Suppressor macrophage treated with lipopolysaccharide for 4 hours (primary cell): ENCODE measurements at places on chromosomes 3 and 15.

GRCh38 chr3:148464246-148464645, 233.5 kb upstream of the AGTR1 start:
- DNase-seq, result no peak

- DNase-seq, result no peak
Measured at GRCh38 chr3:179082416-179082815, 10.8 kb upstream of the ZMAT3 start.

DNA sequence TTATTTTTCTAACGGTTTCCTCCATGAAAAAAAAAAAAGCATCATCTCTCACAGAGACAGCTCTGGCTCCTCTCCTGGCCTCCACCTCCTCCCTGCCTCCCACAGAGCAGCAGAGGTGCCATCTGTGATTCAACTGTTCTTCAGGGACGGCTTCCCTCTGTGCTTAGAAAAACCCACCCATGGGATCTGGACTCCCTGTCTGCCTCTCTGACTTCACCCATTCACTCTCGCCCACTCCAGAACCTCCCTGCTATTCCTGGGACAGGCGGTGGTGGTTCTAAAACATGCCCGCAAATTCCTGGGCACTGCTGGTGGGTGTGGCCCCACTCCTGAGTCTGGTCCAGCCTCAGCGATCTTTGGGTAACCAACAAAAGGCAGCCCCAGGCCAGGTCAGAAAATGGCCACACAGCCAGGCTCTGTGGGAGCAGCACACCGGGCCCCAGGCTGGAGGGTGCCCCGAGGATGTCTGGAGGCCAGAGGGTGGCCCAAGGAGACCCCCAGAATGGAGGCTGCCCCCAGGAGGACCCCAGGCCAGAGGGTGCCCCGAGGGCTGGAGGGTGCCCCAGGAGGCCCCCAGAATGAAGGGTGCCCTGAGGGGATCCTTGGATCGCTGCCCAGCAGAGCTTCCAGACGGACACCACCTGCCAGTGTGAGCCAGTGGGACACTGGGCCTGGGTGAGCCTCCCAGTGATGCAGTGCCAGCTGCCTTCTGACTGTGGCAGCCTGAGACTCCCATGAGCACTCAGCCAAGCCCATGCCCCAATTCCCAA, 2.6 kb upstream of the CHST13 start:
- DNase-seq, result no peak

DNA sequence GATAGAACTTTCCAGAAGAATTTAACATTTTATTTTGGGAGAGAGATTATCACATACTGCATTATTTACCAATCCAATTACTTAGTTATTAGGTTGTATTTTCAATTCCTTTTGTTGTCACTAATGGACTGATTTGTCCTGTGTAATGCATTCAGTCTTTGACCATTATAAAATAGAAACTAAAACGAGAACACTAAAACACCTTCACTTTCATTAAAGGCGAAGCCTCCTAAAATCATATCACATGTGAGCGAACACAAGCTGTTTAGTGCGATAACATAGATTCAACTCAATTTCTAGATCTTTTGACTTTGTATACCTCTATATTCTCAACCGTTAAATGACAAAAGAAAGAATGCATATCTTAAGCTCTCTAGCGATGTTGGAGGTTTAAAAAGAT, 253.4 kb downstream of the VGLL3 start:
- peak; percentile 9 for DNase-seq

- no peak for DNase-seq
Measured at GRCh38 chr3:4734454-4734853, 241.3 kb downstream of the ITPR1 start.

- no peak for DNase-seq
Measured at GRCh38 chr3:175704366-175705055, 845.4 kb downstream of the NAALADL2 start.

GRCh38 chr3:123102826-123103225, 36.0 kb downstream of the PDIA5 start:
- no peak for DNase-seq
